ENCODE measurements at places on chromosomes 13 and 19. TPM values are rescaled to one million over a fixed set of nuclear protein-coding genes. Genes with fewer than 3 reads are reported as not detected.

The ZIC2 gene
- under 0.01 TPM for total RNA-seq

The FGF22 gene
- not detected for total RNA-seq

The KIR2DL1 gene
- total RNA-seq = not detected

The CNN1 gene
- total RNA-seq = 0.22 TPM

The RCBTB2 gene
- 15.3 TPM for total RNA-seq

The UNC13A gene
- total RNA-seq = under 0.01 TPM

The GPR183 gene
- 0.40 TPM for total RNA-seq

The FPR3 gene
- total RNA-seq = under 0.01 TPM

The RXFP2 gene
- total RNA-seq = not detected

The CD177 gene
- total RNA-seq = 2.6 TPM

The B3GNT8 gene
- total RNA-seq = 2.2 TPM

The PSG1 gene
- not detected for total RNA-seq

The APC2 gene
- under 0.01 TPM for total RNA-seq

The LGALS14 gene
- total RNA-seq = not detected

The MEDAG gene
- total RNA-seq = 27.2 TPM

The AZU1 gene
- total RNA-seq = not detected

The TTYH1 gene
- not detected for total RNA-seq

The RAB8A gene
- total RNA-seq = 114 TPM

The SEMA6B gene
- 50.6 TPM for total RNA-seq

The NOVA2 gene
- 3.7 TPM for total RNA-seq

The ZNF543 gene
- total RNA-seq = 9.3 TPM

The PLIN5 gene
- total RNA-seq = 4.6 TPM

The PCDH20 gene
- total RNA-seq = not detected

The ZIC5 gene
- under 0.01 TPM for total RNA-seq

The GRIK5 gene
- not detected for total RNA-seq

The GADD45GIP1 gene
- 21.1 TPM for total RNA-seq

The PPFIA3 gene
- 2.8 TPM for total RNA-seq

The ENOX1 gene
- total RNA-seq = 1.7 TPM

The PNMA8B gene
- under 0.01 TPM for total RNA-seq

The C2CD4C gene
- 2.0 TPM for total RNA-seq

The ATP4B gene
- not detected for total RNA-seq

The CGB5 gene
- not detected for total RNA-seq

The KCNRG gene
- 5.9 TPM for total RNA-seq

The SAFB2 gene
- 24.2 TPM for total RNA-seq

The ZNF471 gene
- 0.65 TPM for total RNA-seq
